SJSA1 (cell line): ENCODE measurements at places on chromosomes 16 and 17. TPM values are rescaled to one million over a fixed set of nuclear protein-coding genes. Genes with fewer than 3 reads are reported as not detected.

GRCh38 chr17:64694207-64694606 lies 32.1 kb upstream of the SMURF2 start:
- peak; percentile 94 for DNase-seq

TMEM114 gene
- not detected in 2 replicates for total RNA-seq

MYH11 gene
- 0.03 and 0.16 TPM in 2 replicates for total RNA-seq

- no peak for DNase-seq
These were observed 366.0 kb downstream of the CDH13 start for GRCh38 chr16:82992786-82993185.

GRCh38 chr16:69423189-69423588 lies 1.2 kb upstream of the CYB5B start:
- no peak for DNase-seq

- DNase-seq, result no peak
These were observed 26.6 kb downstream of the ACSF3 start for GRCh38 chr16:89120281-89120680.

DNA sequence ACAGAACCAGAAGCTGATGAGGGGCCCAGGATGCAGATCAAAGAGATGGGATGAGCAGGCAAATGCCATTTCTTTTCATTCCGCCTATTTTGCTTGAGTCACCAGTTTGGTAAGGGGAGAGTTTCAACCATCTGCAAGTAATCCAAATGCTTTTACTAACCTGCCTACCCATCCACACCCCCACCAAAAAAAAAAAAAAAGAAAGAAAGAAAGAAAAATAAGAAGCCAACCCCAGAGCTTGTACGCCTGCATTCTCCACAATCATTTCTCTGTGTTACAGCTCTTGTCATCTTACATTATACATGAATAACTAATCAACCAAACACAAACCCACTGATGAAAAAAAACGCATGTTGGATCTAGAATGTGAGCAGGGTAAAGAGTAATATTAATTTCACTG lies 15.7 kb upstream of the MSI2 start:
- no peak for DNase-seq

DNA sequence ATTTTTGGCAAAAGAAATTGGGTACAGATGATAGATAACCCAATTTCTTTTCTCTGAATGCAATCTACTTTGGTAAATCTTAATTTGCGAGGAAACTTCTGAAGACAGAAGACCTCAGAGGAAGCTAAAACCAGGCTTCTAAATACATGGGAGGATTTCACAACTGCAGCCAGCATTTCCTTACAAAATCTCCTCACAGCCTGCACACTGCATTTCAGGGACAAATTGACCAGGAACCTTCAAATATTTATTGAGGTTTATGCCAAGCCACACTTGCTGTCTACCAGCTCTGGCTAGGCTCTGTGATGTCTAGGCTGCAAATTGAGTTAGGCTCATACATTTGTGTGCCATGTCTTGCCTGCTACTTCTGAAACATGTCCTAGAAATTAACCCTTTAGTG lies 167.3 kb upstream of the CDH5 start:
- DNase-seq, result no peak

CLN3 gene
- total RNA-seq, result 4.7 and 6.9 TPM in 2 replicates

AKTIP gene
- 17.2 and 23.3 TPM in 2 replicates for total RNA-seq

NT5M gene
- total RNA-seq, result 0.69 and 0.87 TPM in 2 replicates

DNA sequence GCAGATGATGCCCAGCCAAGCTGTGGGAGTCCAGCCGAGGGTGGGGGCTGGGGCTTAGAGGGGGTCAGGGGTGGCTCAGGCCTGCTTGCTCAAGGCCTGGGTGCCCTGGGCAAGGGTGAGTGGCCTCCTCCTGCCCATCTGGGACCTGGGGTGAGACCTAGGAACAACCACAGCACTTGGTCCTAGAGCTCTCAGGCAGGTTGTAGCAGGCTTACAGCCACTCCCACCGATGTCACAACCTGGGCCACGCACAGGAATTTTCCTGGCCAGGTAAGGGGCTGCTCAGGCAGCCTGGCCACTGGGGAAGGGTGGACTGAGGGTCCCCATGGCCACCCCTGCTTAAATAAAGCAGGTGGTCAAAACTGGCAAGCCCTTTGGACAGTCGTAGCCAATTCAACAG lies 6.3 kb upstream of the SREBF1 start:
- DNase-seq, result no peak

TRAPPC2L gene
- total RNA-seq, result 17.3 and 27.5 TPM in 2 replicates

GRCh38 chr17:77449373-77449907 lies 308.7 kb downstream of the SEC14L1 start:
- no peak for DNase-seq

CSH1 gene
- total RNA-seq, result not detected in 2 replicates

DNA sequence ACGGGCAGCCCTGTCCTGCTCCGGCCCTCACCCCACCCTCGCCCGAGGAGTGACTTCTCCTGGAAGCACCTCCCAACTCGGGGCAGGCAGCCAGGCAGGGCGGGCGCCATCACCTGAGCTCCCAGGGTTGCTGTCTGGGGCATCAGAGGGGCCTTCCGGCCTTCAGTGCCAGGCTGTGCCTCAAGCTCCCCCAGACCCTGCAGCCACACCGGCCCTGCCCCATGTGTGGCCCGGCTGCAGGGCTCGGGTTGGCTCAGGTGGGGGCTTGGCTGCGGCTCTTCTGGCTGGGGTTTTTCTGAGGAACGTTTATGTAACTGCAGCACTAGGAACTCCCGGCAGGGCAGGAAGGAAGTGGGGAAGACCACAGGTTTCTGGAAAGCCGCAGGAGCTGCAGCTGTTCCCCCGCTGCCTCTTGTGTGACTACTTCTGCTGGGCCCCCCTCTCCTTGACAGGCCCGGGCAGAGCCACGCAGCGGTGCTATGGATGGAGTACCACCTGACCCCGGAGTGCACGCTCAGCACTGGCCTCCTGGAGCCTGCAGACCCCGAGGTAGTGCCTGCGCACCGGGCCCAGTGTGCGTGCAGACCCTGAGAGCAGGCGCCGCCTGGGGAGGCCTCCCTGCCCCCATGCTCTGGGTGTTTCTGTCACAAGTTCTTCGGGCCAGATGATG lies 45.6 kb downstream of the PRMT7 start:
- DNase-seq, result no peak

CYLD gene
- total RNA-seq, result 28.7 and 32.0 TPM in 2 replicates

- no peak for DNase-seq
These were observed 225.3 kb downstream of the KATNIP start for GRCh38 chr16:27775254-27775653.
